ENCODE measurements at places on chromosomes 3 and 15.
A peak's percentile ranks its signal among the peaks of the same experiment; 100 is the strongest.

DNA sequence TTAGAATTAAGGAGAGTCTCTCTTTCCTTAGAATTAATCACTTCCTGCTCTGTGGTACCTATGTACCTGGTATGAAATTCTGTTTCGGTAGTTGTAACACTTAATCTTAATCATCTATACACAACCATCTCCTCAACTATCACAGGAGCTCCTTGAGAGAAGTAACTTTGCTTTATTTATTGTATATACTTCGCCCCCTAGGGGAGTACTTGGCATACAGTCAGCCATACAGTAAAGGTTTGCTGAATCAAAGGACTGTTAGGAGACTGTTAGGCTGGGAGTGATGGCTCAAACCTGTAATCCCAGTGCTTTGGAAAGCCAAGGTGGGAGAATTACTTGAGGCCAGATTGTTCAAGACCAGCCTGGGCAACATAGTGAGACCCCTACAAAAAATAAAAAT lies 44.7 kb downstream of the RORA start:
- no peak for DNase-seq

DNA sequence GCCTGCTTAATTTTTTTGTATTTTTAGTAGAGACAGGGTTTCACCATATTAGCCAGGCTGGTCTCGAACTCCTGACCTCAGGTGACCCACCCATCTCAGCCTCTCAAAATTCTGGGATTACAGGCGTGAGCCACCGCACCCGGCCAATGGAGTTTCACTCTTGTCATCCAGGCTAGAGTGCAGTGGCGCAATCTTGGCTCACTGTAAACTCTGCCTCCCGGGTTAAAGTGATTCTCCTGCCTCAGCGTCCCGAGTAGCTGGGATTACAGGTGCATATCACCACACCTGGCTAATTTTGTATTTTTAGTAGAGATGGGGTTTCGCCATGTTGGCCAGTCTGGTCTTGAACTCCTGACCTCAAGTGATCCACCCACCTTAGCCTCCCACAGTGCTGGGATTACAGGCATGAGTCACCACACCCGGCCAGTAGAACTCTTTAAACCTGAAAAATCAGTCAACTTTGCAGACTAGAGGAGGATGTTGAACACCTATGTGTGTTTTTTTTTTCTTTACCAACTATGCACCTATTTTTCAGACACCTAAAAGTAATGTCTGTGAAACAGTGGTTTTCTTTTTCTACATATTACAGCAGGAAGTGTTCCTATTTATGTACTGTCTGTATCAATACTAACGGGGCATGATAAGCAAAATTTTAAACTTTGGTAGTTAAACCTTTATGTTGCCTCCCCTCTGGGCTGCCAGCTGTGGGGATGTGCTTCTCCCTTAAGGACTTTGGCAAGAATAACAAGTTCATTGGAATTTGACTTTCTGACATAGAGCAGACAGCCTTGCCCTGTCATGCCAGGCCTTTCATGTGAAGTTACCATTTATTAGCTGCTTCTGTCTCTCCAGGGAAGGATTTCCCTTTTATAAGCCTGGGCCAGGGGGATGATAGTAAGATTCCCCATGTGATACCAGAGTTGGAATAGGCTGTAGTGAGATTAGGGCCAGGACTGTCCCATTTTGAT lies 8.1 kb downstream of the ARIH2 start:
- no peak for DNase-seq

GRCh38 chr3:42600958-42601675 lies 631 bp downstream of the NKTR start:
- DNase-seq, result peak; percentile 61

DNA sequence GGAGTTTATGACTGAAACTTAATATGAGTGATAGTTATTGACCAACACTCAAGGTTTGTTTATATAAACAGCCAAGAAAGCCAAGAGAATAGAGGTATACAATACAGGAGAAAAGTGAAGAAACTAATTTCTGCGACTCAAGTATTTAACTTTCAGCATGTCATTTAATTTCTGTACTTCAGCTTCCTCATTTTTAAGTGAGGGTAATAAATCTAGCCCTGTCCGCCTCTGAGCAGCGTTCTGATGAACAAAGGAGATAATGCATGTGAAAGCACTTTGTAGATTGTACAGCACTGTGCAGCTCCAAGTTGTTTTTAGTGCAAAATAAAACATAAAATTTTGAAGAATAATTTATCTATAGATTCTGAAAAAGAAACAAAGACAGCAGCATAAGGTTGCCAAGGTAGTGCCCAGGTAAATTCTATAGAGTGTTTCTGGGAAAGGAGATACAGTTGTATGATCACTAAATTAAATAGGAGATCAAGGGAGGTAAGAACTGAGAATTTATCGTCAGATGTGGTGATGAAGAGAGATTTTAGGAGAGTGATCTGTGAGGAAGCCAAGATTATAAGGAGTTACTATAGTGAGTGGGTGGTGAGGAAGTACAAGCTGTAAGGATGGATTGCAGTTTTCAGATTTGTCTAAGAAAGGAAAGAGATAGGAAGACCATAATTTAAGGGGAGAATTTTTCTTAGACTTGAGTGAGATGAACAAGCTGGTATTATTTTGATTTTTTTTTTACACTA lies 71.3 kb downstream of the RASA2 start:
- no peak for DNase-seq

DNA sequence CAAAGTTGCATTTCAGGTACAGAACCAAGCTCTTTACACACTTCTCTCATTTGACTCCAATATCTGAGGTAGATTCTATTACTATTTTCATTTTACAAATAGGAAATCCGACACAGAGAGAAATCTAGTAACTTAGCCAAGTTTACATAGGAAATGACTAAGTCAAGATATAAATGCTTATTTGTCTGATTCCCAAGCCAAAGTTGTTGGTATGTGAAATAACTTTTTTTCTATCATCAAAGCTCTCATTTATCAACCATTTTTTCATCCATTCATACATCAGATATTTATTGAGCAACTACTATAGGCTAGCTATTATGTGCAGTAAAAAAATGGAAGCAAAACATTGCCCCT lies 89.2 kb upstream of the MITF start:
- no peak for DNase-seq

- no peak for DNase-seq
These were observed 11.2 kb upstream of the CCR8 start for GRCh38 chr3:39318301-39318700.

DNA sequence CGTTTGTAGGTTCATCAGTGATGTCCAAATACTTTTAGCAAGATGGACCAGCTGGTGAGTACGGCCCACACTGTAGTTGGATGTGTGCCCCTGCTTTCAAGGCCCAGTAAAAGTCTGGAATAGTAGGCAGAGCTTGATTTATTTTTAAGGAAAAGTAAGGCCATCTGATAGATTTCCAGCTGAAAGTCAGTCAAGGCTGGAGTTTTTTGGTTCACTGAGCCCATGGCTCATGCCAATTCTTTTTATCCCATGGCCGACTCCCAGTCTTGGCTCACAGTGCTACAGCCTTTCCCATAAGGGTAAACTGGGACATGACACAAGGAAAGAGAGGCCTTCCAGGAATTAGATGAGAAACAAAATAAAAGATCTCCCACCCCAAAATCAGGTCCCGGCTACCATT lies 13.5 kb downstream of the CCDC80 start:
- DNase-seq, result no peak

DNA sequence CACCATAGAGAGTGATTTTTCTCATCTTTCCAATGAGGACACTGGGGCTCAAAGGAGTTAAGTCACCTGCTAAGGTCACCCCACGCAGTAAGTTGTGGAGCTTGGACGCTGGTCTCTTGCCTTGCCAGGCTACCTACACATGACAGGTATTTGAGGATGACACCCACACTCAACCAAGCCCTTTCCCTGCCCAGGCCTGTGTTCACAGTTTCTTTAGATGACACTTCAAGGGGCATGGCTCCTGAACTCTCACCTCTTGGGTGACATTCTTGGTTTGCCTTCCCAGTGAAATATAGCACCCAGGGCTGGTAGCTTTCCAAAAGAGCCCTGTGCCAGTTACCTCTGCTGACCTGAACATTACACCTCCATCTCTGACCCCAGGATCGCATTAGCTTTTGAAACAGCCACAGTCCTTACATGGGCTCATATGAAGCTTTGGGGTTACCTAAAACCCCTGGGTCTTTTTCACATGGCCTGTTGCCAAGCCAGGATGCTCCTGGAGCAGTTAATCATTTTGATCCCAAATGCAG lies 148.0 kb downstream of the RPLP1 start:
- no peak for DNase-seq

- no peak for DNase-seq
These were observed 13.9 kb upstream of the TOP2B start for GRCh38 chr3:25678581-25678980.

All from hematopoietic multipotent progenitor cell treated with erythropoietin and hydrocortisone succinate and interleukin-3 and kit ligand, for 17 days (in vitro differentiated cells).